ENCODE measurements at places on chromosomes 5 and 9. TPM values are rescaled to one million over a fixed set of nuclear protein-coding genes. Genes with fewer than 3 reads are reported as not detected.

- H3K4me3 ChIP-seq = no peak overlapping the region
- no peak overlapping the region for H3K27ac ChIP-seq
- peaks cover 63% of the 10 kb centered on the region for H3K36me3 ChIP-seq
- DNase-seq = no peak
These were observed 28.5 kb downstream of the P4HA2 start for GRCh38 chr5:132199116-132199680.

GRCh38 chr5:4244306-4244705, 648.7 kb downstream of the IRX1 start:
- no peak overlapping the region for H3K27ac ChIP-seq
- H3K4me1 ChIP-seq = no peaks in the 10 kb centered on the region

Gene PTTG1
- 49.0 TPM for total RNA-seq

Gene SNAPC3
- total RNA-seq = 44.3 TPM

DNA sequence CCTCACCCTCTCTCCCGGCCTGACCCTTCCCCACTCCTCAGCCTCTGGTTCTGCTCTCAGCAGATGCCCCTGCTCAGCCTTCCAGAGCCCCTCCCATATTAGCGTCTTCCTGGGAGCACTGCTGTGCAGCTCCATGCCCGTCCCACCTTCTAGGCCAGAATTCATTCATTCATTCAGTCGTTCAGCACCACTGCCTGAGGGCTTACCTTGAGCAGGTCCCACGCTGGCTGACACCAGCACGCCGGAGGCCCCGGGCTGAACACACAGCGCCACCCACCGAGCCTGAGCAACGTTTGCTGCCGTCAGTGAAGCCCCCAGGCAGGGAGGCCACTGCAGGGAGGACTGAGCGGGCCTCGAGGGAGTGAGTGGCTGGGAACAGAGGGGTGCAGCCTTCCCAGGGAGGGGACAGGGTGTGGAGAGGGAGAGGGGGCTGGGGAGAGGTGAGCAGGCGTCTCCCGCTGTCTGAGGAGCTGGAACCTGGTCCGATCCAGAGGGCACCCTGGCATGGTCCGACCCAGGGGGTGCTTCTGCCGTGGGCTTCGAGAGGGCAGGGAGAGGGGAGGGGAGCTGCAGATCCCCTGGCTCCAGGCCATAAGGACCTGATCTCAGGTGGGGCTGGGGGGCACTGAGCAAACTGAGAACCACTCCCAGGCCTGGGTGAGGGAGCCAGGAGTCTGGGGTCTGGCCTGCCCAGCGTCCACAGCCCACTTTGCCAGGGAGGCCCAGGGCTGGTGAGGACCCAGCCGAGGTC, 98.8 kb upstream of the RAPGEF1 start:
- H3K4me1 ChIP-seq = 0 out of 2 replicates have a peak, but pooled peaks cover 4% of the 10 kb centered on the region
- DNase-seq = no peak

- H3K27me3 ChIP-seq = no peaks in the 10 kb centered on the region
- no peak overlapping the region for H3K27ac ChIP-seq
- H3K4me3 ChIP-seq = no peak overlapping the region
- peaks cover 15% of the 10 kb centered on the region for H3K4me1 ChIP-seq
- H3K36me3 ChIP-seq = no peaks in the 10 kb centered on the region
- no peak for DNase-seq
These were observed 52.4 kb upstream of the PWWP2A start for GRCh38 chr5:160171666-160172065.

Data from GM23248 (cell line).